ENCODE measurements at places on chromosomes 12 and 14.
A peak's percentile ranks its signal among the peaks of the same experiment; 100 is the strongest.

DNA sequence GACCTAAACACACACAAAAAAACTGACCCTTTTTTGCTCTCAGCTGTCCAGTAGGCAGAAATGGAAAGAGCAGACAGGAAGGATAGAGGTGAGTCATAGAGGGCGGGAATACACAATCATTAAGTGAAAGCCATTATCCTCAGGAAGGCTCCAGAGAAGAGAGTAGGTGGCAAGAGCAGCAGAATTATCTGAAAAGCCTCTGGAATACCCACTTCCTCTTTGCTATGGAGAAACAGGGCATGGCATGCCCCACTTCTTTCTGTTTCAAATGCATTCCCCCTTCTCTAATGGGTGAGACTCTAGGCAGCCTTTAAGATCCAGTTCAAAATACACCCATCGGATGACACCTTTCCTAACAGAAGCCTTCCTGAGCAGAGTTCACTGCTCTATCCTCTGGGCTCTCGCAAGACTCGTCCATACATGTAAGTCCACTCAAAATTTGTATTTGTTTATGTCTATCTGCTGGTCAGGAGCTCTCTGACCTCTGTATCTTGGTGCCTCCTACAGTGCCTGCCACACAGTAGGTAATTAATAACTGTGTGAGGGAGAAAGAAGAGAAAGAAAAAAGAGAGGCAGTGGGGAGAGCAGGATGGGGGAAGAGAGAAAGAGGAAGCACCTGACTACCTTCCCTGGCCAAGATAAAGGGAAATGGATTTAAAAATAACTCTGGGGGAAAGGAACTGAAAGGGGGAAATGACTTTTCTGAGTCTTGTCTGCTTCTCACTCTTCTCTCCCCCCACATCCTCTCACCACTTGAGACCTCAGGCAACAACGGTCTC is 8.5 kb downstream of the KLHL33 start:
- peak; percentile 68 for DNase-seq

DNA sequence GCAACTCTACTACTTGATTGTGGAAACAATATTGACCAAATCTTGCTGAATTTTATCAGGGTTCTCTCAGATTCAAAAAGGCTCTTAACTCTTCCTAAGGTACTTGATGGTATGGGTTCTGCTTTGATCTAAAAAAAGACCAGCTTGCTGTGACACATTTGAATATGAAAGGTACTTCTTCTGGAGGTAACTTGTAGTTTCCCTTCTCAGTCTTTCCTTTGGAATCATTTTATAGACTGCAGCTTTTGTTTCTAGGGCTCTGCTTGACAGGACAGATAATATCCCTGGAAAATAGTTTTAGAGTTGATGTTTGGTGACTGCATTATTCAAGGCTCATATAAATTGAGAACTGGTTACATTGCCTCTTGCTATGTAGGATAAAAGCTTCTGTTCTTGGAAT is 251.9 kb downstream of the FUT8 start:
- no peak for DNase-seq

GRCh38 chr12:132439333-132439904 is 50.5 kb upstream of the FBRSL1 start:
- no peak for DNase-seq

- DNase-seq, result peak; percentile 87
These were observed 281.0 kb upstream of the RGS6 start for GRCh38 chr14:71651228-71651627.

- no peak for DNase-seq
These were observed 44.6 kb upstream of the FKBP4 start for GRCh38 chr12:2750185-2750584.

DNA sequence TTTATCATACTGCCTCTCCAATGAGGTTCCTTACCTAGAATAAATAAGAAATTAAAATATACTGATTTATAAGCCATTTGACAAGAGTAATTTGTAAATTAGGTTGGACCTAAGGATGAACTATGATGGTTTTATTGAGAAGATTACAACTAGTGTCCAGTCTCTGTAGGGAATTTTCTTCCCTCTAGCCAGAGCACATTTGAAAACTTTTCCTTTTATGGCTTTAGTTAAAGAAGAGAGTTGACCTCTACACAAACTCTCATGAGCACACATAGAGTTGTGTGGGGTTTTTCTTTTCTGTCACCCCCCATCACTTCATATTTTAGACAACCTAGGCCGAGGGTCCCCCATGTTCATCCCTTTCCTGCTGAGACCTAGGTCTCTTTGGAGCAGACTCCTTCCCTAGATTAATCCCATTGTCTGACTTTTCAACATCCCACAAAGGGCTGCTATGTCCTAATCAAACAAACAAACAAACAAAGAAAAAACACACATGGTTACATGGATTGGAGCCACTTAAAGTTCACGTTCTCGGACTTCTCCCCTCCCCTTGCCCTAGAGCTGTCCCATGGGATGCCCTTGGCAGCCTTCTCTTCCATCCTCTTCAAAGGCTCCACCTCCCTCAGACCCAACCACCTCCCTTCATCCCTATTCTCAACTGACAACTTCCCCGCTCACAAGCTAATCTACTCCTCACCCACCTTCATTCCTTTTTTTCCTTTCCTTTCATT is 40.7 kb downstream of the GPR135 start:
- DNase-seq, result peak; percentile 80

- no peak for DNase-seq
These were observed 83.2 kb downstream of the MYRFL start for GRCh38 chr12:69908203-69908602.

DNA sequence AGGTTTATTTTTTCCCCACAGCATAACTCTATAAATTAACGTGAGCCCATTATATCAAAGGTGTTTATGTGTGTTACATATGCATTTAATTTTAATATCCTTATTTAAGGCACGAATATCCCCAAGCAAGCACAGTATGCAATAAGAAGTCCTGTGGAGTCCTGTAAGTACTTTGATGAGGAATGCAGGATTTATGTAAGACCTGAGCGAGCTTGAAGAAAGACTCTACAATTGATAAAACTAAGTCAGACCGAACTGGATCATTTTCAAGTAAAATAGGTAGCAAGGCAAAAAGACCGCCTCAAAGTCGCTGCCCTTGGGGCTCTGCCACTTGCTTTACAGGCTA is 755 bp downstream of the SLC25A21 start:
- DNase-seq, result no peak
